ENCODE measurements at places on chromosomes 2 and 18.

DNA sequence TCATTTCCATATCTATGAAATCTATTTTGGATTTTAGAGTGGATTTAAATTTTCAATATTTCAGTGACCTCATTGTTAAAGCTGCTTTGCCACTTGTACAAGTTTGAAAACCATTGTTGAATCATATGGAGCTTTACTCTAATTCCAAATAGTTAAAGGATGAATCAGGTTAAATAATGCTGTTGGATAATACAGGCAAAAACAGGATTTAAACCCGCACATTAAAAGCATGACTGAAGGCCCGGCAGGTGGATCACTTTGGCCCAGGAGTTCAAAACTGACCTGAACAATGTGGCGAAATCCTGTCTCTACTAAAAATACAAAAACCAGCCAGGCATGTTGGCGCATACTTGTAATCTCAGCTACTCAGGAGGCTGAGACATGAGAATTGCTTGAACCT lies 68.3 kb downstream of the RIF1 start:
- DNase-seq = no peak

- no peak for DNase-seq
These were observed 242.6 kb downstream of the THSD7B start for GRCh38 chr2:137007938-137008337.

GRCh38 chr2:105990624-105991023 lies 203.5 kb downstream of the UXS1 start:
- DNase-seq = no peak

DNA sequence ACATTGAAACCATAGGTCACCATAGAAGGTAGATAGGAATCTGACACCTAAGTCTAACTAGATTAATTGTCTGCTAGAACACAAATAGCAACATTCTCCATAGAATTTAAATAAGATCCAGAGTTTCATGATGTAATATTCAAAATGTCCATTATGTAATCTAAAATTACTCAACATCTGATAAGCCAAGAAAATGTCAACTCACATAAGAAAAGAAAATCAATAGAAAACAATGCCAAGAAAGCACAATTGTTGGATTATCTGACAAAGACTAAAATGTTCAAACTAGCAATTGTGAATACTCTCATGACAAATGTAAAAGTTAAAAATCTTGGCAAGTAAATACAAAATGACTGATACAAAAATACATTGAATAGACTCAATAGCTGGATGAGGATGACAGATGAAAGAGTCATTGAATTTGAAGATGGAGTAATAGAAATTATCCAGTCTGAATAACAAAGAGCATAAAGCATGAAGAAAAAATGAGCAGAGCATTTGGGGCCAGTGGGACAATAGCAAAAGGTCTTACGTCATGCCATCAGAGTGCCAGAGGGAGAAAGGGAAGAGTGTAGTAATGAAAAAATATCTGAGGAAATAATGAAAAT lies 358.6 kb downstream of the METTL4 start:
- DNase-seq = no peak

GRCh38 chr2:96083064-96083939 lies 33.1 kb downstream of the ADRA2B start:
- DNase-seq = no peak

DNA sequence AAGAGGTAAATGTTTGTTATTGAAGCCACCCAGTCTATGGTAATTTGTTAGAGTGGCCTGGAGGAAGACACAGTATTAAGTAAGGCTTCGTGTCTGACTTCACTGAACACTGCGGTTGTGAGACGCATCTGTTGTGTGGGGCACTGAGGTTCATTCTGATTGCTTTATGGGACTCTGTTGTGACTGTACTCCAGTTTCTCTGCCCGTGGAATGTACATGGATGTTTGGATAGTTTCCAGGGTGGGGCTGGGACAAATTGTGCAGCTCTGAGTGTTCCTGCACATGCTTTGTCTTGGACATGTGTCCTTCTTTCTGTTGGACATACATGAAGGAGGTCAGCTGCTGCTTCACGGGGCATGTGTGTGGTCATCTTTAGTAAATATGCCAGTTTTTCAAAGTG lies 58.6 kb downstream of the ODC1 start:
- no peak for DNase-seq

GRCh38 chr18:7467708-7468466 lies 99.2 kb upstream of the PTPRM start:
- no peak for DNase-seq

DNA sequence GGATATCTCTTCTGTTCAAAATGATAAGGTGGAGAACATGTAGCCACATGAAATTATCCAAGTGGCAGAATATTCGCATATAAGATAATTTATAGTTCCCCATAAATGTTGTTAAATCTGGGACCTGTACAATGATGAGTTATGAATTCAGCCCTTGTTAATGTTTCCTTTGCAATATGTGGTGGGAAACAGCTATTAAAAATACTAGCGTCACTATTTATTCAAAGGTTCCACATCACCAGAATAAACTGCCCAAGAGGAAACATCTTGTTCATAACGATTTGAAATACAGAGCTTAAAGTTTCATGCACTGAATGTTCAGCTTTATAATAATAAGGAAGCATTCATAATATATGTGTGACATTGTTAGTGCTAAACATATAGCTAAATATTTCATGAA lies 223.9 kb upstream of the TCF4 start:
- no peak for DNase-seq

GRCh38 chr2:206256706-206257205 lies 17.7 kb upstream of the ZDBF2 start:
- DNase-seq = no peak

GRCh38 chr2:204850581-204850980 lies 305.3 kb downstream of the PARD3B start:
- DNase-seq = no peak

DNA sequence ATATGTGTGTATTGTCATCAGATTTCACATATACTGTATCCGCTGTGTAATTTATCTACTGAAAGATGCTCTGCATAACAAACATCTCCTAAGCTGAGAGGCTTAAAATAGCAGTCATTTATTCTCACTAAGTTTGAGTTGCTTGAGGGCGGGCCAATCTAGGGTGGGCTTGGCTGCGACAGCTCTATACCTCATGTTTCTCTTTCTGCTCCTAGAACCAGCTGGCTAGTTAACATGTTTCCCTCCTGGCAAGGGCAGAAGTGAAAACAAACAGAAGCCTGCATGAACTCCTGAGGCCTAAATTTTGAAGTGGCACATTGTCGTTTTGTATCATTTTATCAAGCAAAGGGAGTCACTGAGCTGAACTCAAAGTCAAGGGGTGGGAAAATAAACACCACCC lies 585.0 kb upstream of the VRK2 start:
- no peak for DNase-seq

- no peak for DNase-seq
These were observed 246.0 kb downstream of the TSN start for GRCh38 chr2:122001441-122001874.

GRCh38 chr18:67381608-67382150 lies 134.8 kb downstream of the DSEL start:
- DNase-seq = no peak

GRCh38 chr18:76565238-76566173 lies 70.5 kb upstream of the ZNF516 start:
- no peak for DNase-seq

DNA sequence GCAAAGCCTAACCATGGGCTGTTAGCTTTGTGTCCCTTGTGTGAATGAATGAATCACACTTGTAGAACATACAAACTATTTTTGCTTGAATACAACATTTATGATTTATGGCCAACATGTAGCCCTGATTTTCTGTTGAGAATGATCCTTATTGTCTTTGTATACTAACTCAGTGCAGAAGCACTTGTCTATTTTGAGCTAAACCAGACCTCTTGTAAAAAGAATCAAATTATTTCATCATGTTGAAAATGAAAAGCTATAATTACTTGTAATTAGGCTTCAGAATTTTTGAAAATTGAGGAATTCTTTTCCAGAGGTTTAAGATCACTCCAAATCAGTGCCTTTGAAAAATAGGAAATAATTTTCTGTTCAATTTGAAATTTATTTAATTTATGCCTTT lies 85.9 kb downstream of the ZNF407 start:
- DNase-seq = no peak

- DNase-seq = no peak
These were observed 10.7 kb upstream of the ID2 start for GRCh38 chr2:8671176-8671575.

- no peak for DNase-seq
These were observed 226.5 kb downstream of the PID1 start for GRCh38 chr2:229044581-229044980.

GRCh38 chr18:59884351-59884750 lies 15.4 kb upstream of the PMAIP1 start:
- DNase-seq = no peak

- no peak for DNase-seq
These were observed 10.2 kb upstream of the ANKRD12 start for GRCh38 chr18:9126337-9126736.

- no peak for DNase-seq
These were observed 77.4 kb downstream of the CUL3 start for GRCh38 chr2:224507789-224508188.

GRCh38 chr2:238423561-238424312 lies 3.0 kb upstream of the ASB1 start:
- DNase-seq = no peak

DNA sequence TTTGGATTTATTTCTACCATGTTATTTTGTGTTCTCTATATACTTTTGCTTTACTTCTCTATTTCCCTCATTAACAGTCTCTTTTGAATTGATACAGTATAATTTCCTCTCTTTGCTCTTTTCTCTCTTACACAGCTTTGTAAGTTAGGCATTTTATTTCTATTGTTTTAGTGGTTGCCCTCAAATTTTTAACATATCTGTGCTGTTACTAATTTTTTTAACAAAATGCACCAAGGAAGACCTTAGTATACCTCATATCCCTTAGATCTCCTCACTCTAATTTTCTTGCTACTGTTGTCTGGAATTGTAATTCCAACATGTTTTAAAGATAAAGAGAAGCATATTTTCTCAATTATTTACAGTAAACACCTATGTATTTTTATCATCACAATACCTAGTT lies 416.8 kb upstream of the SLC14A2 start:
- no peak for DNase-seq

- no peak for DNase-seq
These were observed 231.7 kb upstream of the FOSL2 start for GRCh38 chr2:28160986-28161425.

DNA sequence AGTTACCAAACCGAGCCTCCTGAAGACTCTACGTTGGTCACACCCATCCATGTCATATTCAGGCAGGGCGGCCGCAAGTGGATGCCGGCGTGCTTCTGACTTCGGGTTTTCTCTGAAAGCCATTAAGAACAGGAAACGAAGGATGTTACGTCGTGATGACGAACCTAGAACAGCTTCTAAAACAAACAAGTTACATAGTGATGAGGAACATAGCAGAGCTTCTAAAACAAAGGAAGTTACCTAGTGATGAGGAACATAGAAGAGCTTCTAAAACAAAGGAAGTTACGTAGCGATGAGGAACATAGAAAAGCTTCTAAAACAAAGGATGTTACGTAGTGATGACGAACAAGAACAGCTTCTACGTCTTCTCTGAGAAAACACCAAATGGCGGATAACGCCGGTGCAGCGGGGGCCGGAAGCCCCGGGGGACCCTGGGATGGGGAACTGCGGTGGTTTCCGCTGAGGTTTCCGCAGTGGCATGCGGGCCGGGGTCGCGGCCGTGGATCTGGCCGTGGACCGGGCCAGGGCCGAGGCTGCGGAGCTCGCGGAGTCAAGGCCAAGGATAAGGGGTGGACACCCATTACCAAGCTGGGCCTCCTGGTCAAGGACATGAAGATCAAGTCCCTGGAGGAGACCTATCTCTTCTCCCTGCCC lies 141.1 kb downstream of the SOCS6 start:
- no peak for DNase-seq

GRCh38 chr2:209495855-209496585 lies 72.2 kb downstream of the MAP2 start:
- DNase-seq = no peak

DNA sequence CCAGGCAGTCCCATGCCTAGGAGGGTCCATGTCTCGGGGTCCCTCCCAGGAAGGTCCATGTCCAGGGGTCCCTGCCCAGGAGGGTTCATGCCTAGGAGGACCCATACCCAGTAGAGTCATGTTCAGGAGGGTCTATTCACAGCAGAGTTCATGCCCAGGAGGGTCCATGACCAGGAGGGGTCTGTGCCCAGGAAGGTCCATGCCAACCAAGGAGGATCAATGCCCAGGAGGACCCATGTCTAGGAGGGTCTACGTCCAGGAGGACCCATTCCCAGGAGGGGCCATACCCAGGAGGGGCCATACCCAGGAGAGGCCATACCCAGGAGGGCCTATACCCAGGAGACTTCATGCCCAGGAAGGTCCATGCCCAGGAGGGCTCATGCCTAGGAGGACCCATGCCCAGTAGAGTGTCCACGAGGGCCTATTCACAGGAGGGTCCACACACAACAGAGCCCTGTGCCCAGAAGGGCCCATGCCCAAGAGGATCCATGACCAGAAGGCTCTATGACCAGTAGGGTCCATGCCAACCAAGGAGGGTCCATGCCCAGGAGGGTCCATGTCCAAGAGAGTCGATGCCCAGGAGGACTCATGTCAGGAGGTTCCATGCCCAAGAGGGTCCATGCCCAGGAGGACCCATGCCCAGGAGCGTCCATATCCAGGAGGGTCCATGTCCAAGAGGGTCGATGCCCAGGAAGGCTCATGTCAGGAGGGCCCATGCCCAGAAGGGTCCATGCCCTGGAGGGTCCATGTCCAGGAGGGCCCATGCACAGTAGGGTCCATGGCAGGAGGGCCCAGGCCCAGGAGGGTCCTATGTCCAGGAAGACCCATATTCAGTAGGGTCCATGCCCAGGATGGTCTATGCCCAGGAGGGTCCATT lies 10.1 kb downstream of the GPR35 start:
- no peak for DNase-seq

- no peak for DNase-seq
These were observed 42.3 kb downstream of the METTL8 start for GRCh38 chr2:171391532-171391931.

GRCh38 chr18:7577706-7578105 lies 10.6 kb downstream of the PTPRM start:
- DNase-seq = no peak

DNA sequence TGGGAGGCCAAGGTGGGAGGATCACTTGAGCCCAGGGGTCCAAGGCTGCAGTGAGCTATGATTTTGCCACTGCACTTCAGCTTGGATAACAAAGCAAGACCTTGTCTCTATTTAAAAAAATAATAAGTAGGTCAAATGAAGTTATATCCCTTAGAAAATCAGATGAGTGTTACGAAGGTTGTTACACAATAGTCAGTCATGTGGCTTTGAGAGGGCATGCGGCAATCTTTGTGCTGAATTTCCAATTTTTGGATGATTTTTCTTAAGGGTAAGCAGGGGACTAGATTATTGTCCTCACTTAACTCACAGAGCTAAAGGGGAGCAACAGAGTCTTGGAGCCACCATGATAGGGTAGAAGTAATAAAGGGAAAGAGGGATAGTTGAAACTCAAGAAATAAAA lies 71.8 kb downstream of the B3GNT2 start:
- no peak for DNase-seq

DNA sequence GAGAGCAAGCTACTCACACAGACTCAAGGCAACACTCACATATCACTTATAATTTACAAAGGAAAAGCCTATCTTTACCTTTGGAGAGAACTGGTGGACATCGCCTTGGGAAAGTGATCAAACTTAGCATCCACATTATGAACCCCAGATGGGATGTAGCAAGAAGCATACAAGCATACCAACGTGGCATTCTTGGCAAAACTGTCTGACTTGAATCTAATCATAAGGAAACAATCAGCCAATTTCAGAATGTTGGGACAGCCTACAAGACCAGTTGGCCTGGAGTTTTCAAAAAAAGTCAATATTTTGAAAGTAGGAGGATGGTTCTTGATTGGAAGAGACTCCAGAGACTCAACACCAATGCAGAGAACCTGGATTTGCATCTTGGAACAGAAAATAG lies 79.1 kb upstream of the PMAIP1 start:
- DNase-seq = no peak

Data from stimulated activated CD4-positive, alpha-beta T cell treated with anti-CD3 and anti-CD28 coated beads, Interleukin-4, amount 100 ng/mL, for 4 hours (primary cell).